Glutamatergic neuron (in vitro differentiated cells): ENCODE measurements at places on chromosomes 13 and 19. TPM values are rescaled to one million over a fixed set of nuclear protein-coding genes. Genes with fewer than 3 reads are reported as not detected.

- peak; percentile 62 for DNase-seq
These were observed 10.6 kb downstream of the FUT6 start for GRCh38 chr19:5828661-5829566.

GRCh38 chr13:31468114-31468902 lies 268.5 kb downstream of the B3GLCT start:
- no peak for DNase-seq

DNA sequence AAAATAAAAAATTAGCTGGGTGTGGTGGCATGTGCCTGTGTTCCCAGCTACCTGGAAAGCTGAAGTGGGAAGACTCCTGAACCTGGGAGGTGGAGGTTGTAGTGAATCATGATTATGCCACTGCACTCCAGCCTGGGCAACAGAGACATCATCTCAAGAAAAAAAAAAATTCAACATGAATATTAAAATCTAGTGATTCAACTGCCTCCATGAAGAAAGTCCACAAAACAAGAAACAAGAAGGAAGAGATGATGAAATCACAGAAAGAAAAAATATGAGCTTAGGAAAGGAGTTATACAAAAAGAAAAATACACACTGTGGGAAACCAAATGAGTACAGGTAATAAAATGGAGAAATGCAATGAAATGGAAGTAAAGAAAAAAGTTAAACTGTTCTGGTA lies 99.6 kb upstream of the SIAH3 start:
- DNase-seq = no peak

DNA sequence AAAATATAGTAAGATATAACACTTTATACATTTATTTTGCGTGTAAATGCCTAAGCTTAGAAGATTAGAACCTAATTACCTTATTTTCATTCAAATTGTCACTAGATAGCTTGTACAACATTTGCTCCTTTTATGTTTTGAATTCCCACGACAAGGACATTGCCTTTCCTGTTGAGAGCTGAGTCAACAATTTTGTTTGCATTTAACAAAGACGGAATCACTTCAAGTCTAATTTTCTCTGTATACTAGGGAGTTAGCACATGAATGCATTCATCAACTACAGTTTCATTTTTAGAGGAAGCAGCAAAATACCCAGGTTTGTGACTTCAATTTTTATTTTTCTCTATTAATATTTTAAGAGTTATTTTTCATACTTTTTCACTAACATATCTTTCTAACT lies 48.7 kb upstream of the PCCA start:
- no peak for DNase-seq

GRCh38 chr13:111017755-111018459 lies 97.2 kb upstream of the ARHGEF7 start:
- DNase-seq = no peak

Gene ACER1
- total RNA-seq = not detected

Gene METTL21C
- total RNA-seq = not detected

Gene SERPINE3
- not detected for total RNA-seq
